ENCODE measurements at places on chromosomes 1 and 21. TPM values are rescaled to one million over a fixed set of nuclear protein-coding genes. Genes with fewer than 3 reads are reported as not detected.

SH2D5 gene
- total RNA-seq = 0.22 TPM

SLX9 gene
- total RNA-seq = 30.2 TPM

NUP210L gene
- total RNA-seq = not detected

C1QTNF12 gene
- total RNA-seq = 2.2 TPM

GPR157 gene
- total RNA-seq = 6.8 TPM

MROH9 gene
- not detected for total RNA-seq

POU3F1 gene
- total RNA-seq = 0.17 TPM

IFI16 gene
- total RNA-seq = 177 TPM

NCF2 gene
- 197 TPM for total RNA-seq

ARHGAP29 gene
- 93.7 TPM for total RNA-seq

DHX9 gene
- 110 TPM for total RNA-seq

MCOLN2 gene
- total RNA-seq = 24.8 TPM

- no peaks in the 10 kb centered on the region for H3K36me3 ChIP-seq
- H3K27me3 ChIP-seq = peaks cover 12% of the 10 kb centered on the region
- H3K4me3 ChIP-seq = peak overlapping the region; percentile 47
- H3K4me1 ChIP-seq = peaks cover 22% of the 10 kb centered on the region
- no peak overlapping the region for H3K27ac ChIP-seq
- no peak for DNase-seq
Observed at GRCh38 chr1:32741413-32742198, 39.0 kb upstream of the SYNC start.

GRCh38 chr1:235997049-235997448, 67.8 kb downstream of the NID1 start:
- H3K4me3 ChIP-seq = no peak overlapping the region
- H3K27ac ChIP-seq = no peak overlapping the region

DNA sequence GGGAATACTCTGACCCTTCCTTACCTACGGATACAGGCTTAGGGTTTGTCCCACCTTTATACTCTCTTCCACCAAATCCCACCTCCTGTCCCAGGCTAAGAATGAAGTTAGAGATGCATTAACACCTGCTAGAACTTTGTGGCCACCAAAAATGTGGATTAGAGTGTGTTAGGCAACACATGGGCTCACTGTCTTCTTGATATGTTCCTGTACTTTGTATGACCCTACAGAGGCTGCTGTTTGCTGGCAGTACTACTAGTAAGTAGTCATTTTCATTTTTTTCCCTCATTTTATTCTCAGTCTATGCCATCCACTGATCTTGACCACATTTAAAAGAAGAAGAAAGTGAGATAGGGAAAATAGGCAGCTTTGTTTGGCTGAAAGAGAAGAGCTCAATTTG, 21.0 kb upstream of the TMEM39B start:
- H3K36me3 ChIP-seq = no peaks in the 10 kb centered on the region
- H3K4me1 ChIP-seq = no peaks in the 10 kb centered on the region
- no peak overlapping the region for H3K27ac ChIP-seq
- DNase-seq = no peak
- no peak overlapping the region for H3K4me3 ChIP-seq

DNA sequence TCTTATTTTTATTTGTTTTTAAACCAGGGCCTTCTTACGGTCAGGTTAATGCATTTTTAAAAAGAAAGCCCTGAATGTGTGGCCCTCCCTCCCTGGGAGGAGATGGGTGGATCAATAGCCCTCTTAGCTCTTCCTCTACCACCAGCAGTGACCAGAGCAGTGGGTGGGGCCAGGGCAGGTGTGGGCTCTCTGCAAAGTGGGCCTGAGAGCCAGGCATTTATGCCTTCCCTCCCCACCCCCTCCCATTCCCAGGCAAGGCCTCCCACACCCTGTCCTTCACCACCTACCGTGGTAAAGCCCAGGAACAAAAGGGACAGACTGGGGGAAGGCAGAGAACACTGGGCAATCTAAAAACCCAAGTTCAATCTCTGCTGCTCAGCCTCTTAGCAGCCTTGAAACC, 63.9 kb downstream of the SSBP3 start:
- no peak for DNase-seq
- no peak overlapping the region for H3K4me3 ChIP-seq
- H3K36me3 ChIP-seq = no peaks in the 10 kb centered on the region
- peak overlapping the region; percentile 38 for H3K27ac ChIP-seq
- H3K4me1 ChIP-seq = peaks cover 6% of the 10 kb centered on the region

GRCh38 chr1:19737104-19737825, 62.5 kb downstream of the TMCO4 start:
- H3K4me1 ChIP-seq = no peaks in the 10 kb centered on the region
- H3K4me3 ChIP-seq = no peak overlapping the region
- no peaks in the 10 kb centered on the region for H3K27me3 ChIP-seq
- DNase-seq = no peak

DNA sequence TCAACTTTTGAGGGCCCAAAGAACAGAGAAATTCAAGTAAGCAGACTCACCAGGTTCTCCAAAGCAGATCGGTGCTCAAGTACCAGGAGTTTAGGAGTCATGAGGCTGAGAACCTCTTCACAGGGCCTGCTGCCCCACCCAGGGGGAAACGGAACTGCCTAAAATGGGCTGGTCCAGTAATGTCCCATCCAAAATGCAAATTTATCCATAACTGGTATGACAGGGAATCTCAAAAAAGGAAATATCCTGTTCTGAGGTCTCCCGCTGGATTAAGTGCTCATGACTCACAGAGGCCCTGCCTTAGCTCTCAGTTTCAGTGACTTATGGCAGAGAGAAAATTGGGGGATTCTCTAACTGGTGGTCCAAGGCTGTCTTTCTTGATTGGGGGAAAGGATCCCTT, 9.3 kb downstream of the SPRR2G start:
- no peak for DNase-seq
- H3K36me3 ChIP-seq = no peaks in the 10 kb centered on the region
- no peak overlapping the region for H3K27ac ChIP-seq
- H3K4me3 ChIP-seq = no peak overlapping the region

DNA sequence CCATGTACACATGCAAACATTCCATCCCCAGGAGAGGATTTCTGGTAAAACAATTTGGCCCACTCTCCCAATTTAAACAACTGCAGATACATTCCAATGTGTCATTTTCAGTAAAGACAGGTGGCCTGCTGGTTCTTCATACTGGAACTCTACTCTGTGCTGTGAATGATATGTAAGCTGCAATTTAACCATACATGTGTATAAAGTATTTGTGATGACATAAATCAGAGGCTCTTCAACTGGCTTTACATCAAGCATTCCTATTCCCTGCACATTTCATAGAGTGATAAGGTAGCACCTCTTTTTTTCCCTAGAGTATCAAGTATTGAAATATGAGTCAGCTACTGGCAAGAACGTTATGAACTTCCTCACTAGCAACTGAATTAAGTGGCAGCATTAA, 649.5 kb upstream of the ADGRL2 start:
- H3K4me1 ChIP-seq = no peaks in the 10 kb centered on the region
- H3K27me3 ChIP-seq = no peaks in the 10 kb centered on the region
- no peaks in the 10 kb centered on the region for H3K36me3 ChIP-seq
- H3K27ac ChIP-seq = no peak overlapping the region

- no peak overlapping the region for H3K4me3 ChIP-seq
- DNase-seq = no peak
- no peak overlapping the region for H3K27ac ChIP-seq
- H3K27me3 ChIP-seq = no peaks in the 10 kb centered on the region
- no peaks in the 10 kb centered on the region for H3K36me3 ChIP-seq
Observed at GRCh38 chr1:216823731-216824130, 100.5 kb upstream of the ESRRG start.

DNA sequence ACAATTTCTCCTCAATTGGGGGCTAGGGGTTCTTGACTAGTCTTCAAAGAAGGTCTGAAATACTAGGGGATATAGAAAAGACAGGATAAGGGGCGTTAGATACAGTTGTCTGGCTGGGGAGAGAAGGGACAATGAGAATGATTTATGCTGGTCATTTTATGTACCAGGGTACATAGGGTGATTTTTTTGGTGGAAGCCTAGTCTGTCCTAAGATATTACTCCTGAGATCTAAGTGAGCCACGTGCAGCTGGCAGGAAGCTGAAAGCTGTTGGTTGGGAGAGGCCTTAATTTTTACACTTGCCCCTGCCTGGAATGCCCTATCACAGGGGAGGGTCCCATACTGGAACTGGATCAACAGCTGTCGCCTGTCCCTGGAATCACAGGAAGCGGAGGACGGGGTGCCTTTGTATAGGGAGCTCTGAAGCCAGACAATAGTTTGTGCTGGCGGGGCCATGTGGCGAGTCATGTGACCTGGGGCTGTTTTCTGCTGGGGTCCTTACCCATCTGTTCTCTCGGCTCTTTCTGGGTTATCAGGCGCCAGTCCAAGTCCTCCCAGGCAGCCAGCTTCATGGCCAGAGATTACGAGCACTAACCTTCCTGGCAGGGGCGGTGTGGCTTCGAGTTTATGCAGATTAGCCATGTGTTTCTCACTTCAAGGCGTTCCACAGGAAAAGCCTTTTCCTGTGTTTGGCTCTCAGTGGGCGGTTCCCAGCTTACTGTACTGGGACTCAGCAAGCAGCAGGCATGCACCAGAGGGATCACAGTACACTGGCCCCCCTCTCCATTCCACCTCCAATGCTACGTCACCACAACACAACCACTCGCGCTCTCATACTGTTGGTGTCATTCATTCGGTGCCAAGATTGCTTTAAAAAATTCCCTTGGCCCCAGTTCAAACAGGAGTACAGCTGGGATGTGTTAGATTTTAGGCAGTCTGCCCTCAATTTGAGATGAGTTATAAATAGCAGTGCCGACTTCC, 27.5 kb downstream of the ARID1A start:
- H3K36me3 ChIP-seq = no peaks in the 10 kb centered on the region
- peak overlapping the region; percentile 77 for H3K27ac ChIP-seq
- DNase-seq = peak; percentile 86
- no peak overlapping the region for H3K4me3 ChIP-seq
- H3K4me1 ChIP-seq = peaks cover 100% of the 10 kb centered on the region

GRCh38 chr1:33008051-33008914, 28.4 kb downstream of the AK2 start:
- DNase-seq = no peak
- peak overlapping the region; percentile 75 for H3K27ac ChIP-seq
- no peaks in the 10 kb centered on the region for H3K27me3 ChIP-seq
- no peak overlapping the region for H3K4me3 ChIP-seq
- H3K4me1 ChIP-seq = peaks cover 9% of the 10 kb centered on the region

GRCh38 chr1:30194046-30194619, 529.3 kb downstream of the MATN1 start:
- peaks cover 38% of the 10 kb centered on the region for H3K27me3 ChIP-seq
- no peak overlapping the region for H3K4me3 ChIP-seq
- peaks cover 8% of the 10 kb centered on the region for H3K4me1 ChIP-seq
- no peak for DNase-seq

DNA sequence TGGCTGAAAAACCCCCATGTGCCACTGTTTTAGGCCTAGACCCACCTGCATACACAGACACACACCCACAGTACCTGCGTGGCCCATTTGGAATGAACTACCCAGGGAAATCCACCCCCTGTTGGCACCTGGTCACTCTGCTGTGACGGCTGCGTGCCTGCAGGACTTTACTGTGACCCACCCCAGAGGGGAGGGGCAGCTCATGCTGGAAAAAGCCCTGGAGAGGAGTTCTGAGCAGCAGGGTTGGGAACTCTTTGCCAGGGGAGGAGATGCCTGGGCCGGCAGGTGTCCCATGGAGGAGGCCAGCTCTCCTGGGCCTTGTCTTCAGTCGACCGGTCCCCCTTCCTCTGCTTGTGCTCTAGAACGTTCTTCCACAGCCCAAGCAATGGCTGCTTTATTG, 87.3 kb upstream of the CSF3R start:
- H3K4me3 ChIP-seq = no peak overlapping the region
- no peaks in the 10 kb centered on the region for H3K36me3 ChIP-seq
- peak; percentile 53 for DNase-seq

GRCh38 chr21:41763398-41763931, 3.4 kb downstream of the RIPK4 start:
- DNase-seq = peak; percentile 68
- H3K27me3 ChIP-seq = peaks cover 71% of the 10 kb centered on the region
- H3K36me3 ChIP-seq = no peaks in the 10 kb centered on the region
- H3K4me1 ChIP-seq = peaks cover 63% of the 10 kb centered on the region
- no peak overlapping the region for H3K27ac ChIP-seq
- no peak overlapping the region for H3K4me3 ChIP-seq

DNA sequence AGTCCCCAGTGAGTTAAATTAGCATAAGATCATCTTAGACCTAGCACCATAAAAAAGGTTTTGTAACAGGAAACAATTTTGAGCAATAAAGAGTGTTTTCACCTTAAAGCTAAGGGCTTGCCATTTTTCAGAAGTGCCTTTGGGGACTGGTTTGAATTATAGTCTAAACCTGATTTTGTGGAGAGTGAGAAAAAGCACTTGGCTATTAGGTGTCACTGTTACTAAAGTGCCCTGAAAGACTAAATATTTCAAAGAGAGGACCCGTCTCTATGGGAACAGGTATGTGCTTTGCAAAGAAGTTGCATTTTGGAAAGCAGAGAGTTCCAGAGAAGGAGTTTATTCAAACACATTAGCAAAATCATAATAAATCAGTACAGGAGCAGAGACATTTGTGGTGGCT, 9.1 kb downstream of the NTNG1 start:
- H3K36me3 ChIP-seq = no peaks in the 10 kb centered on the region
- no peaks in the 10 kb centered on the region for H3K4me1 ChIP-seq
- no peak overlapping the region for H3K4me3 ChIP-seq
- no peak overlapping the region for H3K27ac ChIP-seq
- DNase-seq = no peak

DNA sequence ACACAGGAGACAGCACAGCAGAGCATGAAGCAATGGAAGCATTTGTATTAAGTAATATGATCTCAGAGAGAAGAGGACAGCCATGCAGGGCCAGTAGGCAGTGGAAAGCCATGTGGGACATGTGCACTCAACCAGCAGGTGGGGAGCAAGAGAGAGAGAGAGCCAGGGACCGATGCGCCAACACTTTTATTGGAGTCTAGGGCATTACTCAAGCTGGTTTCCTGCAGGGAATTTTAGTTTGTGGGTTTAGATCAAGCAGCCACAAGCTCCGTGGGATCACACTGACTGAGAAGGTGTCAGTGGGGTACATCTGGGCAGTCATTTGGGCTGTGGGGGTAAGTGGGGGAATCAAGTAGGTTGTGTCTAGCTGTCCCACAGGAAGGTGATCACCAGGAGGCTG, 137.1 kb downstream of the PCBP3 start:
- no peaks in the 10 kb centered on the region for H3K36me3 ChIP-seq
- H3K4me3 ChIP-seq = no peak overlapping the region
- no peak for DNase-seq
- H3K27ac ChIP-seq = no peak overlapping the region
- H3K4me1 ChIP-seq = no peaks in the 10 kb centered on the region

- no peaks in the 10 kb centered on the region for H3K36me3 ChIP-seq
- H3K4me1 ChIP-seq = no peaks in the 10 kb centered on the region
- no peak overlapping the region for H3K27ac ChIP-seq
- H3K4me3 ChIP-seq = no peak overlapping the region
- no peaks in the 10 kb centered on the region for H3K27me3 ChIP-seq
- no peak for DNase-seq
Observed at GRCh38 chr21:20883408-20883800, 114.8 kb upstream of the NCAM2 start.

DNA sequence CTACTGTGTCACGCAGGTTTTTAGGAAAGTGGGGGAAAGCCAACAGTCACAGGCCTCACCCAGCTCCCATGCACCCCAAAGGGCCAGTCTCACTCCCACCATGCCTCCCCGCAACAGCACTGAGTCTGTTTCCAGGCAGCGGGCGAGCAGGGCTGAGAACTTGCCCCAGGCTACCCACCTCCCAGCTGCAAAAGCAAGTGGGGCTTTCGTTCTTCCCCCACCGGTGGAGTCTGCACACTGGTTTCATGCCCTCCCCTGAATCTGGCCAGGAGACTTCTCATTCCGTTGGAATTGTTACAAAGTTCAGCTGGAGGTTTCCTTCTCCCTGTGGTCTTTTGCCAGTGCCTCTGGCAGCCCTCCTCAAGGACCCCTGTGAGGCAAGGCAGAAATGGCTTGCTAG, 53.6 kb upstream of the KCNJ15 start:
- no peaks in the 10 kb centered on the region for H3K36me3 ChIP-seq
- H3K27ac ChIP-seq = no peak overlapping the region
- no peak for DNase-seq
- peaks cover 6% of the 10 kb centered on the region for H3K27me3 ChIP-seq
- no peaks in the 10 kb centered on the region for H3K4me1 ChIP-seq
